ENCODE measurements at places on chromosomes 6 and 20.

DNA sequence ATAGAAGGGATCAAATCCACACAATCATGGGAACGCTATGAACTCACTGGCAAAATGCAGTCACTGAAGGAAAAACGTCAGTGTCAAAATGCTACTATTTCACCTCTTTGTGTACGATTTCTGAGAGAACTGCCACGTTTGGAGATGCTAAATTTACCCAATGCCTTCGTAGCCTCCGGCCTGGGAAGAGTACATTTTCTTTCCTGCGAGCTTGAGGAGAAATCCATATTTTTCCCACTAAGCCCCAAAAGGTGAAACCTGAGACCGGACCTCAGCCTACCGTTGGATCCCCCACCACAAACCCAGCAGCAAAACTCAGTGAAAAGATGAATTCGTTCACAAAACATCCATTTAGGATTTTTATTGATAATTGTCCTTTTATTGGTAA, 131.7 kb downstream of the GPX5 start:
- DNase-seq = no peak

DNA sequence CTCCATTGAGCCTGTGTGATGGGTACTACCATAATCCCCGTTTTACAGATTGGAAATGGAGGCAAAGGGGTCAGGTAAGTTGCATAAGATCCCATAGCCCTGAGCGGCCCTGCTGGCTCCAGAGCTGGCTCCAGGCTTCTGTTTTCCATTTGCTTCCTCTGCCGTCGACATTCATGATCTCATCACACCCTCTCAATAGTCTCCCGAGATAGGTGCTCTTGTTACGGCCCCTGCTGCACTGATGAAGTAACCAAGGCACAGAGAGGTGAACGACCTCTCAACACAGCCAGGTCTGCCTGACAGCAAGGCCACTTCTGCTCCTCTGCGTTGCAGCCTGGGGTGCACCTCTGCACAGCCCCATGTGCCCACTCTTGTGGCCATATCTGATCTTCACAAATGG, 16.9 kb downstream of the CDH22 start:
- no peak for DNase-seq

- no peak for DNase-seq
These were observed 162.0 kb downstream of the BTBD9 start for GRCh38 chr6:38477680-38478260.

GRCh38 chr6:87669051-87669450, 33.0 kb downstream of the AKIRIN2 start:
- DNase-seq = no peak

- no peak for DNase-seq
These were observed 24.8 kb downstream of the GLYATL3 start for GRCh38 chr6:49524541-49524940.

DNA sequence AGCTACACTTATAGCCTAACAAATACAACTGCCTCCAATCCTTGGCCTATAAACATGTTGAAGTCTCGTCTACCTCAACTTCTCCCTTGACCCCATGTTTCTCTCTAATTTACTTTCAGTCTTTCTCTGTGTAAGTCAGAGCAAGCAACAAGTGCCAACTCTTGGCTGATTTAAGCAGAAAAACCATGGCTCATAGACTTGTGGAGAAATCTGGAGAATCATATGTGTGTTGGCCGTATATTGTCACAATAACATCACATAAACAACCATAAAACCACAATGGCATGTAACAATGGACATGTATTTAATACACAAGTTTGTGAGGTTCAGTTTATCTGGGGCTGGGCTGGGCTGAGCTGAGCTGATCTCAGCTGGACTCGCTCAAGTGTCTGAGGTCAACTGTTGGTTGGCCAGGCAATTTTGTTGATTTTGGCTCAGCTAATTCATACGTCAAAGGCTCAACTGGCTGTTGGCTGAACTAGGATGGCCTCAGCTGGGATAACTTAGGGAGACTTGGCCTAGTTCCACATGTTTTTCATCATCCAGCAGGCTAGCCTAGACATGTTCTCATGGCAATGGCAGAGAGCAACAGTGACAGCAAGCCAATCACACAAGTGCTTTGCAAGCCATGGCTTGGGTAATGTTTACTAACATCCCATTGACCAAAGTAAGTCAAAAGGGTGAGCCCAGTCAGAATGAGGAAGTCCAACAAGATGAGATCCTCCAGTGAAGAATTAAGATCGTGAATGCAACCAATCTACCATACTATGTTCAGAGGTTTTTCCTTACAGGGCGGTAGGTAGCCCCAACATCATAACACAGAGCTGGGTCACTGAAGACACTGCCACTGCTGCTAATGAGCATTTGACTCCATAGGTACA, 12.9 kb upstream of the TBC1D22B start:
- DNase-seq = no peak

DNA sequence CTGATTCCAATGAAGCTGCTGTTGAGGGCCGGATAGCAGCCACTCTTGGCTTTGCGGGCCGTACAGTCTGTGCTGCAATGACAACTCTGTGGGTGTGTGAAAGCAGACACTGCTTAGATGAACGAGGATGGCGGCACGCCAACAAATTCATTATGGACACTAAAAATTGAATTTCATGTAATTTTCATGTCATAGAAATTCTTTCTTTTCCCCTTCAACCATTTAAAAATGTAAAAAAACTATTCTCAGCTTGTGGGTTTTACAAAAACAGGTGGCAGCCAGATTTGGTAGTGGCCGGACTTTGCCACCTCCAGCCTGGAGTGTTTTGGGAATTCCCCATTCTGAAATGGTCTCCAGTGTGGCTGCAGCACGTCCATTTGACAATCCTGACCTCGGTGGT, 26.0 kb downstream of the MAS1 start:
- no peak for DNase-seq

- no peak for DNase-seq
These were observed 94.6 kb downstream of the ADGB start for GRCh38 chr6:146693342-146693741.

DNA sequence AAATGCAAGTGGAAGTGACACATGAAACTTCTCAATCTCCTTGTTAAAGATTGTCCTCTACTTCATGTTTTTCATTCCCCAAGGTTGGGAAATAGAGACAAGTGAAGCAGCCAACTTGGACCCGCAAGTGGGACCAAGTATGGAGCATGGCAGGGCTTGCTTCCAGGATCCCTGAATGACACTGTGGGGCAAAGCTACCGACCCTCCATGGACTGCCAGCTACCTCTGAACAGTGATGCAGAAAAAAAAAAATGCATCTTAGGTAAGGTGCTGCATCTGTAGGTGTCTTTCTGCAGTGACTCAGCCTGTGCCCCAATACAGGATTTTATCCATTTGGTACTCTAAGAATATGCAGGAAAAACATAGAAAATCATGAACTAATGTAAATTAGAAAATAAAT, 119.1 kb upstream of the ENPP5 start:
- DNase-seq = no peak

- no peak for DNase-seq
These were observed 92.7 kb downstream of the L3MBTL3 start for GRCh38 chr6:130111031-130111430.

DNA sequence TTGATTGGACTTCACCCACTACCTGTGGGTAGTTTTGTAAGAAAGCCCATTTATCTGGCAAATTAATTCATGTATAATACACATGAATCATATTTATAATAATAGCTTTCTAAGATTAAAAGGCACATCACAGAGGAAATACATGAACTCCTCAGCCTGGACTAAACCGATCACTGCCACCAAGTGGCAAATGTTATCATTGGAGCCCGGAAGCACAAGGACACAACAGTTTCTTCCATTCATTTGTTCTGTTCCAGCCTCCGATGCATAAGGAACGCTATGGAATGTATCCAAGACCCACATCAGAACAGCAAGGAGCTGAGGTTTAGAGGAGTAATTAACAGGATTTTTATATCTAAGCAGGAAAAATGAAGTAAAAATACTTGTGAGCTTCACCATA, 13.9 kb upstream of the IPCEF1 start:
- peak; percentile 9 for DNase-seq

- no peak for DNase-seq
These were observed 30.5 kb downstream of the TFAP2B start for GRCh38 chr6:50848989-50849795.

DNA sequence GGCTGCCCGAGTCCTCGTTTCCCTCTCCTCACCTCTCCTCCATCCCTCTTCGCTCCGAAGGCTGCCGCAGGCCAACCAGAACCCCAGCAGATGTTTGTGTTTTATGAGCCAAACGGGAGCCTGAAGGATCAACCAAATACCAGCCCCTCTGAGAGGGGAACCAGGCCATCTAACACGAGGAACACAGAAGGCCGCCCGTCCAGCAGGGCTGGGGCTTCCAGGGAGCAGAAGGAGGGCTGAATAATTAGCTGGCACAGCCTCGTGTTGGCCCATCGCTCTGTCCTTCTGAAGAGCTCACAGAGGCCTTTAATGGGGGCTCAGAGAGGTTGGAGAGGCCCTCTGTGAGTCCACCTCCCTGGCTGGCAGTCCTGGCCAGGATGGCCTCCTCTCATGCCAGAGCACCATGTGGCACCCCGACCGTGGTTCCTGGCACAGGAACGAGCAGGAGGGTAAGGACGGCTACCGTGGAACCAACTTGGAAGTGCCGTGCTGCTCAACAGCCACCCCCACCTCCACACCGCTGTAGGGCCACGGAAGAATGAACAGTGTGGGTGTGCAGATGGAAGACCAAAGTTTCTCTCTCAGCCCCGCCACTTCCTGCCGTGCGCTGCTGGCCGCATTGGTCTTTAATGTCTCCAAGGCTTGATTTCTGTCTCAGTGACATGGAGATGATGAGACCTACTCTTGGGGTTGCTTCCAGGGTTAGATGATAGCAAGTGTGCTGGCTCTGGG, 155.2 kb downstream of the SCML4 start:
- no peak for DNase-seq

GRCh38 chr6:148628251-148628650, 118.6 kb upstream of the UST start:
- no peak for DNase-seq

- DNase-seq = no peak
These were observed 42.3 kb downstream of the CHMP4B start for GRCh38 chr20:33853507-33853813.

DNA sequence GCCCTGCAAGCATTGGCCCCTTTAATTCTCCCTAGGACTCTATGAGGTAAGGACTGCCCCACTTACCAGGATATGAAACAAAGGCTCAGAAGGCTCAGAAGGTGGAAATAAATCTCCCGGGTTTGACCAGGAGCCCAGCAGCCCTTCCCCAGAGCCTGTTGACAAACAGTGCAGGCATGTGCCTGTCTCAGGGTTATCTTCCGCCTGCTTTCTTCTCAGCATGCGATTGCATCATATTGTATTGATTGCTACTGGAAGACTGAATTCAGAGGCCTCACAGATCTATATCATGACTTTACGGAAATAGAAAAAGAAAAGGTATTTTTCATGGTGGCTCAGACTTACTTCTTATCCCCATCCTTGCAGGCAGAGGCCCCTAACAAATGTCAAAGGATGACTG, 92.7 kb downstream of the PHACTR3 start:
- no peak for DNase-seq

DNA sequence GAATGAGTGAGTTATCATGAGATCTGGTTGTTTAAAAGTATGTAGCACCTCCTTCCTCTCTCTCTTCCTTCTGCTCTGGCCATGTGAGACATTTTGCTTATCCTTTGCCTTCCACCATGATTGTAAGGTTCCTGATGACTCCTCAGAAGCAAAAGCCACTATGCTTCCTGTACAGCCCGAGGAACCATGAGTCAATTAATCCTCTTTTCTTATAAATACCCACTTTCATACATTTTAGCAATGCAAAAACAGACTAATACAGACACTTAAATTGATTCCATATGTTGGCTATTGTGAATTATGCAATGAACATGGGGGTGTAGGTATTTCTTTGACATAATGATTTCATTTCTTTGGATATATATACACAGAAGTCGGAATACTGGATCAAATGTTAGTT, 792.8 kb upstream of the EYS start:
- no peak for DNase-seq

DNA sequence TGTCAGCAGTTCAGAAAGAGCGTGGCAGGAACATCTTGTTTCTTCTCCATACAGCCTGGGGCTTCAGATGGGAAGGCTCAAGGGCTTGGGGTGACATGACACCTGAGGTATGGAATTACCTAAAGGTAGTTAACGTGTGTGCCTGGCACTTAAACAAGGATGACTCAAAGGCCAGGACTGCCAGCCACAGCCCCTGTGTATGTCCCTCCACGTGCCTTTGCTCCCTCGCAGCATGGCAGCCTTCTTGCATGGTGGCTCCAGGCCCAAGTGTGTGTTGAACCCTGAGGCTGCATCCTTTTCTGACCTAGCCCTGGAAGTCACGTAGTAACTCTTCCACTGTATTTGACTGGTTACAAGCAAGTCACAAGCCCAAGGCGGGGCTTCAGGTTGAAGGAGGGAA, 33.6 kb upstream of the MYL9 start:
- no peak for DNase-seq

DNA sequence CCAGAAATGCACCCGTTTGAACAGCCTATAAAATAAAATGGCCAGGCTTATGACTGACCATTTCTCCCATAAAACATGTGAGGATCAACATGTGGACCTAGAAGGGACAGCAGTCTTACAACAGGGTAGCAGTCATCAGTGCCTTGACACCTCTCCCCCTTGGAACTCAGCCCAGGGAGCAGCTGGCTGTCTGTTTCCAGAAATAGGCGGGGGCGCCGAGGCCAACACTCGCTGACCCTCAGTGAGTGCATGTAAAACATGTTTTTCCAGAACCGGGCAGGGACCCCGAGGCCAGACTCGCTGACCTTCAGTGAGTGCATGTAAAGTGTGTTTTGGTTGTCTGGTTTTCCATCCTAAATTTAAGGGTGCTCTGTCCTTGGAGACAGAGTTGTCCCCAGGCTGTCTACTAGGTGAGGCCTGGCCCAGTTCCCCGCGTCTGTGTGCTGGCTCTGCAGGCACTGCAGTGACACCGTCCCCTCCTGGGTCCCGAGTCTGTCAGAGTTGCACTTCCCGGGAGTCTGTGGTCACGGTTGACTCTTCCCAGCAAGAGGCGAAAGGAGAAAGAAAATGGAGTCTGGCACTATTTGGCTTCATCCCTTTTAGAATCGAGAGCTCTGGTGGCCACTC, 19.8 kb upstream of the ADRM1 start:
- no peak for DNase-seq

GRCh38 chr6:9978480-9978879, 436.4 kb downstream of the TFAP2A start:
- DNase-seq = no peak

DNA sequence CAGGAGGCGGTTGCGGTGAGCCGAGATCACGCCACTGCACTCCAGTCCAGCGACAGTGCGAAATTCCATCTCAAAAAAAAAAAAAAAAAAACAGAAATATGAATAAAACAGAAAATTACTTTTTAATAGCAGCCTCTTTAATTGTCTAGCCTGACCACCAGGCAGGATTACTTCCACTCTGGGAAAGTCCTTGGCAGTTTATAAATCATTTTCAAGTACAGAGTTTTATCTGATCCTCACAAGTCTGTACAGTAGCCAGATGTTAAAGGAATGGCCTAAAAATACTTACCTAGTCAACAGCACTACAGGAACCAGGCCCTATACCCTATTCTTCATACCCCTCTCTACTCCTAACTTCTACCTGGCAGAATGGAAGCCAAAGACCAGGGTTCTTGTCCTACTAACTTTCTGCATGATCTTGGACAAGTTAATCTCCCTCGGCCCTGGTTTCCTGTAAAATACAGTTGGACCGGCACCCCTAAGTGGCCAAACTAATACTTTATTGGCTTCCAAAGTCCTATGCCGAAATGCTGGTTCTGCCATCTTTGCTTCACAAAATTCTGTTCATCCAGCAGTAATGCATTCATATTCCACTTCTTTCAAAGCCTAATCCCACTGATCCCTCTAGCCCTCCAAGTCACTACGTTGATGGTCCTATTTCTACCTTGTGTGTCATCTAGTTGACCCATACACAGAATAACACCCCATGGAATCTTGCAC, 1.9 kb downstream of the EIF2S2 start:
- DNase-seq = no peak
